ENCODE measurements at places on chromosomes 16 and 17. TPM values are rescaled to one million over a fixed set of nuclear protein-coding genes. Genes with fewer than 3 reads are reported as not detected.

GRCh38 chr17:1058423-1059130 is 61.6 kb downstream of the TIMM22 start:
- DNase-seq = peak; percentile 18

Gene MSLN
- total RNA-seq = 0.33 TPM

GRCh38 chr17:11899537-11899942 is 97.7 kb downstream of the ZNF18 start:
- DNase-seq = no peak

Gene MON1B
- total RNA-seq = 29.4 TPM

DNA sequence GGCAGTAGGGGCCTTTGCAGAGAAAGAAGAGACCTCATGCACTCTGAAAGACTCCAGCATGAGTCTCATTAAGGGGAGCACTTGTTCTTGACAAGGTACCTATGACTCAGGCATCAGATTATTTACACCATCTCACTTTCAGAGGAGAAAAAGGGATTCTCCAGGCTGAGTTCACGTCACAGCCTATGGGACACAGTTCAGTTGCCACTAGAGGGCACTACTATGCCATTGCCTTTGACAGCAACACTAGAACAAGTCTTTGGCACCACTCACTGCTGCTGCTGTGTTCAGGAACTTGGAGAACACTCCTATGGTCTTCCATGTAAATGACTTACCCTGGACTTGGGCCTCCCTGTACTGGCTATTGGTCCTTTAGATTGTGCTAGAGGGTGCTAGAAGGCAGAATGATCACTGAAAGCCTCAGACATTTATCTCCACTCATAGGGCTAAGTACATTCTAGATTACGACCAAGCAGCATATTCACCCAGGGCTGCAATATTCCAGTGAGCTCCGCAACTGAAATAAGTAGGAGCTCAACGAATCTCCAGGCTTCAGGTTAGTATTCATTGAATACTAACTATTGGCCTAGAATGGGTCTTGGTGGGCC is 225.1 kb upstream of the CA10 start:
- no peak for DNase-seq

Gene RRAD
- 1.5 TPM for total RNA-seq

Gene OR2C1
- not detected for total RNA-seq

Gene GLP2R
- total RNA-seq = not detected

Measured in HFFc6 (cell line).